Aorta (tissue), 5 donors: ENCODE measurements at places on chromosomes 7 and 10. TPM values are rescaled to one million over a fixed set of nuclear protein-coding genes. Genes with fewer than 3 reads are reported as not detected.
A peak's percentile ranks its signal among the peaks of the same experiment; 100 is the strongest.

DNA sequence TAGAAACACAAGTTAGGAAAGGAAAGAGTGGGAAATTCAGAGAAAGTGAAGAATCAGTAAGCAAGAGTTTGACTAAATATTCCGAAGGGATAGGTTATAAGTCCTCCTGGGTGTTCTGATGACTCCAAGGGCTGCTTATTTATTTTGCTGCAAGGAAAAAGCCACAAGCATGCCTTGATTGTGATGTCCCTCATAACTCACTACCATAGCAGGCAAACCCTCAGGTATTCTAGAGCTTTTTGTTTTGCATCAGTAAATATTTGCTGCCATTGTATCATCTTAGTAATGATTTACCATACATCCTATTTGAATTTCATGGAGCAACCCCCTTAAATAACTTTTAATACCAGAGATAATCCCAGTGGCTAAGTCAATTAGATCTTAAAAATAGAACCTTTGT, 688.1 kb downstream of the SUGCT start:
- DNase-seq = no peak

The SFTPA1 gene
- 1.7 TPM for total RNA-seq

GRCh38 chr10:59711871-59712494, 2.3 kb upstream of the SLC16A9 start:
- DNase-seq = no peak

The COL1A2 gene
- 1,770 TPM for total RNA-seq

GRCh38 chr7:20542594-20542993, 72.9 kb upstream of the ABCB5 start:
- peak; percentile 58 for DNase-seq

DNA sequence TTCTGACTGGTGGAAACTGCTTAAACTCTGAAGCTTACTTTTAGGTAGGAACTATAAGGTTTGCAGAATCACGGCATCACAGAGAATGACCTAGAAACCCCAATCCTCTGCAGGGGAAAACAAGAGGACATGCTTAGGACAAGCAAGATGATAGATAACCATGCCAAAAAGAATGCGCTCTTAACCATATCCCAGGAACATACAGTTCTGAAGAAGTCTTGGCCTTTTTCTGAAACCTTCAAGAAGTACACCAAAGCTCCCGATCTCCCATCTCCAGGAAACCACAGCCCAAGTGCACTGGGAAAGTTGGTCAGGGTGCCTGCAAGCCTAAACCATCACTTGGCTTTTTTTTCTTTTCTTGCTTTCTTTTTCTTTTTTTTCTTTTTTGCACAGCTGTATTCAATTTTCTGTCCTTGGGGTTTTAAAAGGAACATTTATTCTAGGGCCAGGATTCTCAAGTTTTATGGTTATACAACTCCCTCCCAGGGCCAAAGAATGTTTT, 12.2 kb upstream of the SVIL start:
- DNase-seq = no peak

DNA sequence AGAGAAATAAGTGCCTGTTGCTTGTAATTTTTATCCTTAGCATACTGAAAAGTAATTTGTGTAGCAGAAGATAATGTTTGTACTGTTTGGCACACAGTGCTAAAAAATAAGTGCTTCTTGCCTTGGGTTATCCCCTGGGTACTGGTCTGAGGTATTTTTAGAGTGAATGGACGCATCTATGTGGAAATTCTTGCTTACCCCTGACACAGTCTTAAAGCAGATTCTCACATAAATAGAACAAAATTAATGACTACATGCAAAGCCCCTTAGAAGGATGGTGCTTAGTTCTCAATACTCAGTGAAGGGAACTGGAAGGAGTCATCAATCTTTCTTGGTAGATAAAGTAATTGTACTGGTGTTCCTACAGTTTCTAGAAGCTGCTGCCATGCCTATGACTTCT, 548.6 kb downstream of the ARL4A start:
- DNase-seq = no peak

DNA sequence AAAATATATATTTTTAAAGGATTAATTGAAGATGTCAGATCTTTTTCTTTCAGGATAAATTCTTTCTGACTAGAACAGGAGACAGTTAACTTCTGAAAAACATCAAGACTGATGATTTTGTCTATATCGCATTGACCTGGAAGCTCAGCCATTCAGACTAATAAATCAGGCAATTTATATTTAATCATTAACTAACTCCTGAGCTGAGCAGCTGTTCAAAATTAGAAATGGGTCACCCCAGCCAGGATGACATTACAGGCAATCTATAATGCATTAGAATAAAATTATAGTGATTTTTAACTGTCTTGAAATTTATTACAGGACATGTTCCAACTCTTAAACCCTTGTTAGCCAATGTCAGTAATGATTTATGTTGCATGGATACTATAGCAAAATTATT, 139.9 kb downstream of the CDCA7L start:
- DNase-seq = no peak

DNA sequence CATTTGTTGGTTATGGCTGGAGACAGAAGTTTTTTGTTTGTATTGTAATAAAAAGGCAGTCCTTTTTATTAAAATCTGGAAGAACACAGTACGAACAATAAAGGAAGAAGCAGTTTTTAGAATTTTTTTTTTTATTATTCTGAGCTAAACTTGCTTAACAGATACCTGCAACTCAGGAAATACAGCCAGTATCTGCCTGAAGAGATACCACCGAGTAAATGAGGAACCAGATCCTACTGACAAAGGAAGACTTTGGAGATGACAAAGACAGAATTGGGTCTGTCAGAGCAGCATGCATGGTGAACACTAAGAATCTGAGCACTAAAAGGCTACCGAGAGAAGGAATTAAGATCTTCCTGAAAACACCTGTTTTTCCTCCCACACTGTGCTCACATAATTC, 1335.9 kb upstream of the SORCS1 start:
- DNase-seq = no peak

The OR2A42 gene
- not detected for total RNA-seq

The ASZ1 gene
- not detected for total RNA-seq

DNA sequence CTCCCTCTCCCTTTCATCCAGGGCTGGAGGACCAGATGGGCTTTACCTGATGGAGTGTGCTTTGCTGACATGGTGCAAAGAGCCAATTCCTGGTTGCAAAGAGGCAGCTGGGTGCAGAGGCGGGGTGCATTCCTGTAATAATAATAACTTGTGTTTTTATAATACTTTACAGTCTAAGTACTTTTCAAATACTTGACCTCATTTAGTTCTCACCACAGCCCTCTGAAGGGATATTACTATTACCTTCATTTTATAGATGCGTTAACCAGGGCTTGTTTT, 70.4 kb downstream of the TCF7L2 start:
- DNase-seq = no peak

The ADAM8 gene
- total RNA-seq = 17.0 TPM

DNA sequence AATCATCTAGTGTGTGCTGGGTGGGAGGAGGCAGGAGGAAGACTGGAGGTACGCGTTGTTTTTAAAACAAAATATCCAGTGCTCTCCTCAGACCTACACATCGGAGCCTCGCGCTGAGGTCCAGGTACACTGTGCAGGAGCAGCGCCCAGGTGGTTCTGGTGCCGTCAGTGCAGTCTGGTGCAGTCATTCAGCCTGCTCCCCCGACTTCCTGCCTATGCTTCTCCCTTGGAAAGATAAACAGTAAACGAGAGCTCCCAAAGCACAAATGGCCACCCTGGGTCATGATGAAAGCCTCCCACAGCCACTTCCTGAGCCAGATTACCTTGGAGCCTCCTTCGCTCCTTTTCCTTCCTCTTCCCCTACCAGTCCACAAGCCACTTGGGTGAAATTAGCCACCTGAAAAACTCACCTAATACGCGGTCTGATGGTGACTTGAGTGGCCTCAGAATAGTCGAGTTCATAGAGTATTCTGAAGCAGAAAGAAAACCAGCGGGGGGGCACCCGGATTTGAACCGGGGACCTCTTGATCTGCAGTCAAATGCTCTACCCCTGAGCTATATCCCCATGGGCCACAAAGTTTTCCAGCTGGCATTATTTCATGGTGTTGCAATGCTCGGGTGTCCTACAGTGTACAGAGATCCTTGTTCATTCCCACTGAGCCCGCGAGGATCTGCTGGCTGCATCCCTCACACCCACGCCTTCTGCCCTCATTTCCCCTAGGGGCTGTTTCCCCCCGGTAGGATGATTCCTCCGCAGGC, 82.5 kb downstream of the ZNF467 start:
- no peak for DNase-seq

The UPK3B gene
- 1.7 TPM for total RNA-seq

The STK17A gene
- total RNA-seq = 38.8 TPM

The LIPF gene
- not detected for total RNA-seq

The RFC2 gene
- total RNA-seq = 13.7 TPM

DNA sequence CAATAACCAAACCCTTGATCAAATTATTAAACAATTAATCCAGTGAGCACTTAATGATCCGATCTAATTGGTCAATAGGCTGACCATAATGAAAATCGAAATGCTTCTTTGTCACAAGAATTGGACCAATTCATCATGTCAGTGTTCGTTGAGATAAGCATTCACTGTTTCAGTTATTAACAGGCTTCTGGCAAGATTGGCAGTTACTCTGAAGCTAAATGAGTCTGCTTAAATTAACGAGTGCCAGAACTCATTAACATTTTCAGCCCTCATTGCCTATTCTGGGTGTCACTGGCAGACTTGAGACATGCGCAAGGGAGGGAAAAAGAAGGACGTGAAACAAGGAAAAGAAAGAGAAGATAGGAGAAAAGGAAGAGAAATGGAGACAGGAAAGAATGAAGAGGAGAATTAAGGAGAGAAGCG, 30.7 kb upstream of the SLC26A3 start:
- DNase-seq = no peak

GRCh38 chr7:134813663-134814396, 34.4 kb downstream of the CALD1 start:
- DNase-seq = no peak

GRCh38 chr7:142153400-142153799, 41.9 kb downstream of the MGAM2 start:
- no peak for DNase-seq

The MOGAT3 gene
- not detected for total RNA-seq

DNA sequence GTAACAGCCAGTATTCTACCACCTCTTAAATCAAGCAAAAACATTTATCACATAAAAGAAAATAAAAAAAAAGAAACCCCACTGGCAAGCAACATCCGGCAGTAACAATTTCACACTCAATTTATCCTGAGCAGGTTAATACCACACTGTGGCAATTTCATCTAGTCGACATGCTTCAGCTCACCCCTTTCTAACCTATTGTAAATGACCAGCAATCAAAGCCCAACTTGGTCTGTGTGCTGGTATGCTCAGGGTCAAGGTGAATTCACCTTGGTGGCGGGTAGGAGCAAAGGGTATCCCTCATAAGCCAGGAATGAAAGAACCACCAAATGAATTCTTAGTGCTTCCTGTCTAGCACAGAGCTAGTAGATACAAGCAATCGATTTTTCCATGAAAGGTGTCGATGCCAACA, 109.1 kb upstream of the AFAP1L2 start:
- DNase-seq = no peak

DNA sequence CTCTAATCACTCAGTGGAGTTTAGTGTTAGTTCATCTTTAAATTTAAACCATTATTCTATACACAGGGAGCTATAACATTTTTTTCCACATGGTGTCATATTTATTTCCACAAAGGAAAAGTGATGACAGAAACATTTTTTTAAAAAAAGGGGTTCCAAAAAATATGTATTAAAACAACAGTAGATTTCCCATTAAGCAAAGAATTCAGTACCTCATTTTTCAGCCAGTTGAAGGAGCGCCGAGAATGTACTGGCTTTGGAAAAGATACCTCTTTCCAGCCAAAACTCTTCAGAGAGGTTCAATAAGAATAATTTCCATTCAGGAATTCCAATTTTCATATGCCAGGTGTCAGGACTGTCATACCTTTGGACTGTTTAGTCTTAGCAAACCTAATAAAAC, 250.5 kb upstream of the MEOX2 start:
- no peak for DNase-seq

The CLDN4 gene
- 0.19 TPM for total RNA-seq

DNA sequence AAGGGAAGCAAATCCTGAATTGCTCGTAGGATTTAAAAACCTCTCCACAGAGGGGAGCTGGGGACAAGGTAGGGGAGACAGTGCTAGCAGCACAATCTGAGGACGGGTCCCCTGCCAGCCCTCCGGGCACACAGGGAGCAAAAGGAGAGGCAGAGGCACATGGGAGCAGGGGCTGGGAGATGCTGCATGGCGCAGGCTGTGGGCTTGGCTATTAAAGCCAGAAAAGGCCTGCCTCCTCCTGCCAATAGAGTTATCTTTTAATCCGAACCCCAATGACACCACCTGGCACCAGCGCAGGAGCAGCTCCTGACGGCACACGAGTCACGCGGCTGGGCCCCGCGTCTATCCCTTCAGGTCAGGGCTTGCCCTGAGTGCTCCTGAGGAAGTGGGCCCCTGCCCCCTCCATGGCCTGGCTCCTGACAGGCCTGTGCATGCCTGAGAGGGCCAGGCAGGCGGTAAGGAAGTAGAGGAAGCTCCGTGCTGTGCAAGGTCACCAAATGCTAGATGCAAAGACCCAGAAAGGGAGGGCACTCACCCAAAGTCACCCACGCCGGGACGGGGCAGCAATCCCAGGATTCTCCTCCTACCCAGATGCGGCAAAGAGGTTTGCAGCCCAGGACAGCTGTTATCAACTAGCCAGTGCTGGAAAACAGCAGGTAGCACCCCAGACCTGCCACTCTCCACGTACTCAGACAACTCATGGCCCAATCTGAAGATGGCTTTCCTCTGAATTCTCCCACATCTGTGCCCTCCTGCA, 28.1 kb downstream of the DLG5 start:
- no peak for DNase-seq

The SYT15B gene
- total RNA-seq = 15.9 TPM

The AMPH gene
- total RNA-seq = 8.8 TPM

The TMEM196 gene
- total RNA-seq = 0.30 TPM

The FANK1 gene
- total RNA-seq = 1.8 TPM

The PRKRIP1 gene
- total RNA-seq = 26.0 TPM

The ACHE gene
- total RNA-seq = 2.0 TPM

The CALHM2 gene
- total RNA-seq = 52.8 TPM

GRCh38 chr7:135977007-135977741, at the start of gene MTPN:
Gene MTPN (minus strand): TSS chr7:135977359. CDS start chr7:135977100, 259 bp downstream.
- peak; percentile 100 for DNase-seq

- DNase-seq = no peak
Measured at GRCh38 chr7:121369462-121369861, 26.6 kb downstream of the FAM3C start.

DNA sequence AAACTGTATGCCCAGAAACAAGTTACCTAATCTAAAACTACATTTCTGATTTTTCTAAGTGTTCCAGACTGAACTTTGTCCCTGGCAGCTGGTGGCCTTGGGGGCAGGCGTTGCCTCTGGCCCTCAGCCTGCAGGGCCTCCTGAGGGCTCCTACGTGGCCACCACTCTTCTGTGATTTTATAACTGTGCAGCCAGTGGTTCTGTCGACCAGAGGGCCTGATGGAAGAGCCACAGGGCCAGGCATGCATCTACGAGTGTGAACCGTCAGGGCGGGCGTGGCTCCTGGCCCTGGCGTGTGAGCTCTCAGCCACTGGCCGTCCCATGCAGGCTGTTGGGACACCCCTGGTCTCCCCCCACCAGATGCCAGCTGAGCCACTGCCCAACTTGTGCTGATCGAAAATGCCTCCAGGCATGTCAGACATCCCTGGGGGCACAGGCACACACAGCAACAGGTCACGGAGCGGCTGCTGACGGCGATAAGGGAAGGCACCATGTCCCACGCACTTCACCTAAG, 173.4 kb downstream of the ZMYND11 start:
- no peak for DNase-seq
